Fibroblast of lung (primary cell): ENCODE measurements at places on chromosomes 12 and 14. TPM values are rescaled to one million over a fixed set of nuclear protein-coding genes. Genes with fewer than 3 reads are reported as not detected.

- peak; percentile 50 for DNase-seq
These were observed 156.9 kb downstream of the DPF3 start for GRCh38 chr14:72736786-72737559.

DNA sequence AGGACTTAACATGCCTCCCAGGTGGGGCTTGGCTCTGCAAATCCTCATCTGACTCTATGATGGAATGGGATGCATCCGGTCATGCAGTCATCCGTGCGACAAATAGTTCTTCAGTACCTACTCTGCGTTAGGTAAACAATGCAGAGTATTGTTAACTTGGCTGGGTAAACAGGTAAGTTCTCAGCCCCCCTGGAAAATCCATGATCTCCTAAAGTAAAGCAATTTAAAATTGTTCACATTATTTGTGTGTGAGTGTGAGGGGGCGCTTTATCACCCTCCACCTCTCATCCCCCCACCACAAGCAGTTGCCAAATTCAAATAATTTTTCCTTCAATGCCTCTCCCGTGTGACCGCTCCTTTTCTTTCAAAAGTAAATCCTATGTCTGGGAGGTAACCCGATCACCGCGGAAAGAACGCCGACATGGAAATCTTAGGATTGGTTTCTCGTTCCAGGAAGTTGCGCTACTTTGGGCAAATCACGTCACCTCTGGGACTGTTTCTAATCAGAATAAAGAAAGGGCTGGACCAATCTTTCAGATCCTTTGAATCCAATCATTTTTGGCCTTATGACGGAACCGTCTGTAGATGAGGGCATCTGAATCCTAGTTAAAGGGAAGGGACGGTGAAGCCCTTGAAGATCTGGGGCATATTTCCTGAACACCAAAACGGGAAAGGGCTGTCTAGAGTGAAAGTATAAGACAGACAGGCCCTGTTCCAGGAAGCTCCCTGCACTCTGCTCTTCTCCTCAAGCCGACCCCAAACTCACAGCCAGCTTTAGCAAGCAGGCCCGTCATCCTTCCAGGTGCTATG is 44.0 kb upstream of the SINHCAF start:
- peak; percentile 69 for DNase-seq

- DNase-seq = no peak
These were observed 22.6 kb upstream of the CRACR2A start for GRCh38 chr12:3775385-3776035.

DNA sequence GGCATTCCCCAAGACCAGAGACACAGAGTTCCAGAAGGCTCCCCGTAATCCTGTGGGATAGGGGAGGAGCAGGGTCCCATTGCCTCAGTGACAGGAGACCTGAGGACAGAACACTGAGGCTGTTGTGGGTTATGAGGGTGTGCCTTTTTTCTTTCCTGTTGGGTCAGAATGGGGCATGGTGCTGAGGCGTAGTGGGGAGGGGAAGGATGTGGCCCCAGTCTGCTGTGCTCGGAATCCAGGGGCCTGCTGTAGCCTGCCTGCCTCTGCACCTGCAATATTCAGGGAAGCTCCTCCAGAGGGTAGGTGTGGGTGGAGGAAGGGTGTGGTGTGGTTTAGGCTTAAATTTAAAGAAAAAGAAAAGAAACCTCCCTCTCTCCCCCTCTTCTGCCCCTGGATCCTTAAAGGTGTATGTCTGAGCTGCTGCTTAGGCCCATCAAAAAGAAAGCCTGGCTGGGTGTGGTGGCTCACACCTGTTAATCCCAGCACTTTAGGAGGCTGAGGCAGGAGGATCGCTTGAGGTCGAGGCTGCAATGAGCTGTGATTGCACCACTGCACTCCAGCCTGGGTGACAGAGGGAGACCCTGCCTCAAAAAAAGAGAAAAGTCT is 18.7 kb downstream of the PLEKHG3 start:
- DNase-seq = no peak

GRCh38 chr12:106090591-106091445 is 47.9 kb downstream of the NUAK1 start:
- peak; percentile 75 for DNase-seq

DNA sequence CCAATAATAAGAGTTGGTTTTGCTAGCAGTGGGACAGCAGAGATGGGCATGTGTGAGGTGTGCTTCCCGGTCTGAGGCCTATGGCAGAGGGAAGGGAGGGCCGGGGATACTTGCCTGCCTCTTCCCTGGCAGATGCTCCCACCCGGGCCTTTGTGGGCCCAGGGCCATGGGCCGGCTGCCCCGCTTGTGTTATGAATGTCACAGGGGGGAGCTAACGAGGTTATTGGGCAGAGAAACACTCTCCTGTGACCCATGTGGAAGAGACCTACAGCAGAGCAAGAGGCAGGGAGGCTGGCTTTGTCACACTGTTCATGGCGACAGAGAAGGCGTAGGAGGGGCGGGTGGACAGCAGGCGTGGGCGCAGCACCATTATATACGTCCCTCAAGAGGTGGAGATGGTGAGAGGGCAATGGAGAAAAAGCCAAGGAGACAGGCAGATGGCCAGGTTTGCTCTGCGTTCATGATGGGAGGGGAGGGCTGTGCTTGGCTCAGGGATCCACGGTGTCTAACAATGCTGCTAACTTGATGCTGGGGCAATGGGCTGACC is 13.3 kb downstream of the CCND2 start:
- no peak for DNase-seq

DNA sequence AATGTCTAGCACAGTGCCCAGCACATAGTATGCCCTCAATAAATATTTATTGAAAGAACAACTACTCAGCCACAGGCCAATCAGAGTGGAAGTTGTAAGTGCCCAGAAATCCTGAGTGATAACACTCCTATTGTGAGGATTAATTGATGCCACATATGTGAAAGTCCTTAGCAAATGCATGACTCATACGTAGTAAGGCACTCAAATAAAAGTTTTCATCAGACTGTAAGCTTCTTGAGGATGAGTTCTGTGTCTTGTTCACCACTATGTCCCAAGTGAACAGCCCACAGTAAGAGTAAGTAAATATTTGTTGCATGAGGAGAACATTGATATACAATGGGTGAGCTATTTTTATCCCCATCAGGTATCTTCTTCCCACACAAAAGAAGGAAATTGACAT is 24.7 kb upstream of the ANO6 start:
- peak; percentile 52 for DNase-seq

GRCh38 chr12:5073853-5074252 is 30.2 kb downstream of the KCNA5 start:
- peak; percentile 31 for DNase-seq

DNA sequence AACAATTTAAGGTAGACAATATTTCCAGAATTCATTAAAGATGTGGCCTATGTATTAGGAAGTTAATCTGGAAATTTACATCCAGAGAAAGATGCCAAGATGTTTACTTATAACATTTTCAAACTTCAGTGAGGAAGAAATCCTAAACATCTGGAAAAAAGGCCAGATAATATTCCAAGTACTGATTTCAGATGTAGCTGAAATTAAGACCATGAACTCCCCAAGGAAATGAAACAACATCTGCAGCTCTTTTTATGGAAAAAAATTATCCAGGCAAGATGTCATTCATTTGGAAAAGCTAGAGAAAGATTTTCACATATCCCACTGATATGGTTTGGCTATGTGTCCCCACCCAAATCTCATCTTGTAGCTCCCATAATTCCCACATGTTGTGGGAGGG is 35.0 kb downstream of the GNG2 start:
- no peak for DNase-seq

DNA sequence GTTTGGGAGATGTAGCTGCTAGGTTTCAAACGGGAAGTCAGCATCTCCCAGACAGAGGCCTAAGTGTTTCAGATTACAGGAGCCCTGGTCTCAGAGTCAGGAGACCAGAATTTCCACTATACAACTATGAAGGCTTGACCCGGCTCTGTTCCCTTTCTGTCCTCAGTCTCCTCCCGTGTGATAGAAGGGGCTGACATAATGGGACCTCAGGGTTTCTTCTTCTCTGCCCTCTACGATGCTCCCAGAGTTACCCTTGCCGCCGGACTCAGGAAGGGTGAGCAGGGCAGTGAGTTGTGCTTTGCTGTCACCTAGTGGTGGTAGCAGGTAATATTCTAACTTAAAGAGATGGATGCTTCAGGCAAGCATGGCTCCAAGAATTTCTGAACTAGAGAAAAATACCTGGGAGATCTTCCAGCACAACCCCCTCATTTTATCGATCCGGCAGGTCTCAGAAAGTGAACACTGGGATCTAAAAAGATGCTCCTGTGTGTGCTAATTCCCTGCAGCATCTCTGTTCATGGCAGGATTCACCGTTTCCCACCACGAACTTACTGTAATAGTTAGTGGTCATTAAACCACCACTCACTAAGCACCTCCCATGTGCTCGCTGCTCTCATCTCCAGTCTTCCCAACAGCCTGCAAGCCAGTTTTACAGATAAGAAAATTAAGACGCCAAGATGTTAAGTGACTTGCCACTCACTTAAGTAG is 84.4 kb downstream of the VWF start:
- DNase-seq = peak; percentile 79

Gene KRT72
- total RNA-seq = not detected in 2 replicates

Gene NOXRED1
- 0.26 and 0.83 TPM in 2 replicates for total RNA-seq

Gene LRRK2
- 10.8 and 14.0 TPM in 2 replicates for total RNA-seq

Gene APOF
- total RNA-seq = not detected in 2 replicates

Gene MBD6
- total RNA-seq = 5.1 and 7.1 TPM in 2 replicates

Gene TMEM263
- 81.7 and 97.9 TPM in 2 replicates for total RNA-seq

Gene CCND2
- total RNA-seq = 35.2 and 37.3 TPM in 2 replicates
